HEK293T (cell line): ENCODE measurements at places on chromosomes 1 and 21.

DNA sequence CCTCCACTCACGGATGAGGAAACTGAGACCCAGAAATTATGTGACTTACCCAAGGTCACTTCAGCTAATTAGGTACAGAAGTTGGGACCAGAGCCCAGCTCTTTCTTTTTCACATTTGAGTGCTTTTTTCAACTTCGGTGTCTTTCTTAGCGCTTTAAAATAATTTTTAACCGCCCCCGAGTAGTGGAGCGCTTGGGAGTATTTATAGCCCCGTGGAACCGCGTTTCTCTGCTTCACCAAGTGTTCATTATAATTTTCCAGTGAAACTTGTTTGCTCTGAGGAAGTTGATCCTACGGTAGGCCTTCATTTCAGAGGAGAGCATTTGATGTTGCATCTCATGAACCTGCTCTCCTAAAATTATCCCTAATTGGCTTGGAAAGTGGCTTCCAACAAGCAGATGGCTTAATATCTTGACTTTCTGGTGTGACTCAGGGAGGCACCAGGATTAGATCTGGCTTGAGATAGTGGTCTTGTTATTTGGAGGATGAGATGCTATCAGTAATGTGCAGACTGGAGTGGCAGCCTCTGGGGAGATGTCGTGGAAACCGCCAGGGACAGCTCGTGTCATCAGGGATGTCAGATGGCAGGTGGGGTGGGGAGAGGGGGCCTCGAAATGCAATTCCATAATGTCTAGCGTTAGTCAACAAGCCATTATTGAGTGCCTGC lies 321.3 kb downstream of the CAMTA1 start:
- DNase-seq: no peak

DNA sequence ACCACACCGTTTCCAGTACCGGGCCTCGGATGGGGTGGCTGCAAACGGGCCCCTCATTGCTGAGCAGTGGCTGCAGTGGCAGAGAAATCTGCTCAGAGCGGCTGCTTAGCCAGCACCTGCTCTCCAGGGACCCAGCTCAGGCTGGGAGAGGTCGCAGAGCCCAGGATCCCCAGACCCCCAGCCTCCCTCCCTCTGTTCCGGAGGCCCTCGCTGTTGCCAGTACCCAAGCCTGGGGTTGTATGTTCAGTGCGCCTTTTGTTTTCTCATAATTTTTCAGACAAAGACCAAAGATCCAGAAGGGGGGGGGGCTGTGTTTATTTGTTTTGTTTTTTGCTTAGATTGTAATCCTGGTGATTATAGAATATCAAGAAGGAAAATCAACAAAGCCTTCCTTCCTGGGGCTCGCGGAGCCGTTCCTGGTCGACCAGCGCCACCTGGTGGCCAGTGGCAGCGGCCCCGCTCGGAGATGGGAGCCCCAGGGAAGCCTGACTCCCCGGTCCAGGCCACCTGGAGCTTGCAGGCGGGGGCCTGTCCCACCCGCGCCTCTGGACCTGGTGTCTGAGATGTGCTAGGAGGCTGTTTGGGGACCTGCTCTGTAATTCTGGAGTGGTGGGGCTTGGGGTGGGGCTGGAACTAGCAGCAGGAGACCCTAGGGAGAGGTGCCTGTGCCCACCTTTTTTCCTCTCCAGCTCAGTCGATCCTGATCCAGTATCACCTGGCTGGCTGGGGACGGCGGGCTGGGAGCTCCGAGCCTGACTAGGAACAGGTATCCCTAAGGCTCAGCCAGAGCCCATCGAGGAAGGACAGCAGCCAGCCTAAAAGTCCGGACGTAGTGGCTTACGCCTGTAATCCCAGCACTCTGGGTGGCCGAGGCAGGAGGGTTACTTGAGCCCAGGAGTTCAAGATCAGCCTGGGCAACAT lies 123.9 kb upstream of the VAMP3 start:
- DNase-seq: peak; percentile 89

- no peak for DNase-seq
Observed at GRCh38 chr1:7681401-7681800, 89.7 kb upstream of the VAMP3 start.

GRCh38 chr1:61921435-61921834 lies 179.2 kb downstream of the PATJ start:
- no peak for DNase-seq

- DNase-seq: no peak
Observed at GRCh38 chr1:36161641-36162531, 5.9 kb downstream of the MAP7D1 start.
